ENCODE measurements at places on chromosomes 2 and 18.

DNA sequence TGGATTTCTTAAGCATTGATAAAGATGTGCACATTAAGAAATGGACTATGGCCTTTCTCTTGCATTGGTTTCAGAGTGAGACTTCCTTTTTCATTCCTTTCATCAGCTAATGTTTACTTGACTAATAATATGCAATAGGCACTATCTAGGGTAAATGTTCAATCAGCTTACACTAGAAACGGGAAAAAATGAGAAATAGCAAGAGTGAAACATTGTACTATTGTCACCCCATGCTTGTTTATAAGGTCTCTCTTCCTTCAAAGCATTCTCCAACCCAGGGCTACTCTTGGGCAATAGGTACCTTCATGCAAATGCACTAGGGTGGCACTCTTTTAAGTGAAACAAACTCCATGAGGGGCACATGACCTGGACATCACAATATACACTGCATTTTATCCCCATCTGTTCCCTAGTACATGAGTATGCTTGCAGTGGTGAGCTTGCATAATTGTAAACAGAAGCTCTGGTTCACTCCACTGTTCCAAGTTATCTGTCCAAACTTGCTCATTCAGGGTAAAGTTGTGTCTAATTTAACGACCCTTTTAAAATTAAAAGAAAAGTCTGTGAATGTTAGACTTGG is 402.3 kb downstream of the ERBB4 start:
- DNase-seq, result no peak

DNA sequence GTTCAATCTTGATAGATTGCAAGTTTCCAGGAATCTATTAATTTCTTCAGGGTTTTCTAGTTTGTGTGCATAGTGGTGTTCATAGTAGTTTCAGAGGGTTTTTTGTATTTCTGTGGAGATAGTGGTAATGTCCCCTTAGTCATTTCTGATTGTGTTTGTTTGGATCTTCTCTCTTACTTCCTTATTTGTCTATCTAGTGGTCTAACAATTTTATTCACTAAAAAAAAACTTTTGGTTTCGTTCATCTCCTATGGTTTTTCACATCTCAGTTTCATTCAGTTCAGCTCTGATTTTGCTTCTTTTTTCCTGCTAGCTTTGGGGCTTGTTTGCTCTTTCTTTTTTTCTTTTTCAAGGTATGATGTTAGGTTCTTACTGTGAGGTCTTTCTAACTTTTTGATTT is 94.5 kb downstream of the SNTG2 start:
- DNase-seq, result no peak

- DNase-seq, result no peak
Observed at GRCh38 chr2:11097038-11097720, 58.1 kb upstream of the SLC66A3 start.

DNA sequence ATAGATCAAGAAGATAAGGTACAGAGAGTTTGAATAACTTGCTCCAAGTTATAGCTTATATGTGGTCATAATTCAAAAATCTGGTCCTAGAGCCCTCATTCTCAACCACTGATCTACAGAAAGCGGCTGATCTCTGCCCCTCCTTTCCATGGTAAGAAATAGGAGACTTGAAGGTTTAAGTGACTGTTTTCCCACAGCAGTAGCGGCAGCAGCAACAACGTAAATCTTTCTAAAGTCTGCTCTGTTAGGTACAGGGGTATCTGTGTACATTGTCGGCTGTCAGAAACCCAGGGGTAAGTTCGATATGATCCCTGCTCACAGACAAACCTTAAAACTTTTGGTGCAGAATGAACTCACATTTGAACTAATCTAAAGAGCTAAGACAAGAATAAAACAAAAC is 105.4 kb downstream of the EPHA4 start:
- DNase-seq, result no peak

- DNase-seq, result no peak
Observed at GRCh38 chr18:29821544-29821943, 1221.0 kb downstream of the DSC3 start.

GRCh38 chr18:70197026-70197425 is 8.5 kb downstream of the RTTN start:
- DNase-seq, result no peak

DNA sequence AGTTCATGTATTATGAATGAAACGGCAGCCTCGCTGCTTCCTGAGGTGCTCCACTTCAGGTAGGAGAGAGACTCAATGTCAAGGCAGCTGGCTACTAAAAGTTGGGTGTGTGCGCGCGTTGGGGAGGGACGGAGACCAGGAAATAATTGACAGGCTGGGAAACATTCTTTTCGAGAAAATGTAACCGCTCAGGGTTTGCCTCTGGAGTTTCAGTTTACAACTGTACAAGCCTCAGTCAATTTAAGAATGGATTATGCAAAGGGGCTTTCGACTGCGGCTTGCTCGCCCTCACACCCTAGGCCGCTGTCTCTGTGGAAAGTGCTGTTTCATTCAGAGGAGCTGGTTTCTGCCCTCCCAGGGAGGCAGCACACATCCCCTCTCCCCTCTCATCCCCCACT is 4.4 kb upstream of the SPRED2 start:
- DNase-seq, result no peak
